Activated CD4-positive, alpha-beta memory T cell treated with anti-CD3 and anti-CD28 coated beads for 36 hours (primary cell): ENCODE measurements at places on chromosomes 5 and 9. TPM values are rescaled to one million over a fixed set of nuclear protein-coding genes. Genes with fewer than 3 reads are reported as not detected.

- DNase-seq: no peak
- H3K4me3 ChIP-seq: no peak overlapping the region
- H3K27me3 ChIP-seq: no peaks in the 10 kb centered on the region
- H3K27ac ChIP-seq: no peak overlapping the region
These were observed 41.4 kb downstream of the PAM start for GRCh38 chr5:102796498-102796897.

- peaks cover 4% of the 10 kb centered on the region for H3K27me3 ChIP-seq
- no peak overlapping the region for H3K4me3 ChIP-seq
- H3K27ac ChIP-seq: no peak overlapping the region
These were observed 198.9 kb downstream of the TSSK1B start for GRCh38 chr5:113235884-113236283.

DNA sequence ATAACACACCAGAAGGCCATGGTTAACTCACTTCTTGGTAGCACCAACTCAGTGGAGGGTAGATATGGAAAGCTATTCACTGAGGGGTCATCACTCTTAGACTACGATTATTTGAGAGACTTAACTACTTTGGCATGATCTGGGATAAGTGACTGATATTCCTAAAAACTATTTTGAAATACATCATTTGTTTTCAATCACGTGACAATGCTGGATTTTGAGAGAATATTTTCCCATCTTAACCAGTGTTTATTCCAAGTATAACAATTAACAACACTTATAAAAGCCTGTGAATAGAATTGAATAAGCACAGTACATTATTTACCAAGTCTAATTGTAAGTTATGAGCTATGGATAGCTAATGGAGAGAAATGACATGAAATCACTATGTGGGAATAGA lies 22.4 kb upstream of the CYLC2 start:
- no peaks in the 10 kb centered on the region for H3K36me3 ChIP-seq
- H3K27ac ChIP-seq: no peak overlapping the region
- DNase-seq: no peak

DNA sequence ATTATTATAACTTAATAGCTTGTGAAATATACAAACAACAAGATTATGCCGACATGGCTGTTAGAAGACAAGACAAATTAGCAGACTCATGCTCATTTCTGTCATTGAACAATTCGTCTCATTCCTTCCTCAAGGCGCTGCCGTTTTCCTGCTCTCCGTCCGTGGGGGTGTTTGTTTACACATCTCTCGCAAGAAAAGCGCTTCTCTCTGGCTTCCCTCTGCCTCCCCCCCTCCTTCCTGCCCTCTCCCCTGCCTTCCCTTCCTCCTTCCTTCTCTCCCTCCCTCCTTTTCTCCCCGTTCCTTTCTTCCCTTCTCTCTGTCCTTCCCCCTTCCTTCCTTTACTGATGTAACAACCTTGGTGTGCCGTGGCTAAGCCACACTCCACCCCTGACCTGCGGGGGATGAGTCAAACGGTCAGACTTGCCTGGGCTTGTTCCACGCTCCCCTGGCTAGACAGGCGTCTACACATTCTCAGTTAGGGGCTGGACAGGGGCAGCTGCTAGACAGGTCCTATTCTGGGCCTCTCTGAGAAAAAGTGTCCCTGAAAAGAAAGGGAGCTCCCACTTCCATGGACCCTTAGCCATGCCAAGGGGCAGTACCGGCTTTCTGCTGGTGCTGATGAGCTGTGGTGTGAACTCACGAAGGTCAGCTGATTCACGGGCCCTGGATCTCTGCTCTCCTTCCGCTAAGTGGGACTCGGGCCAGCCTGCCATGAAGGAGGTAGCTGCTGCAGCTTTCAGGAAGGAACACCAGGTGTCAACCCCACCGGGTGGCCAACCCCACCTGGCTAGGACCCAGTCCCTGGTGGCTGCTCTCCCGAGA lies 32.0 kb upstream of the SPTLC1 start:
- H3K4me1 ChIP-seq: peaks cover 6% of the 10 kb centered on the region
- H3K27ac ChIP-seq: no peak overlapping the region
- no peaks in the 10 kb centered on the region for H3K36me3 ChIP-seq

DNA sequence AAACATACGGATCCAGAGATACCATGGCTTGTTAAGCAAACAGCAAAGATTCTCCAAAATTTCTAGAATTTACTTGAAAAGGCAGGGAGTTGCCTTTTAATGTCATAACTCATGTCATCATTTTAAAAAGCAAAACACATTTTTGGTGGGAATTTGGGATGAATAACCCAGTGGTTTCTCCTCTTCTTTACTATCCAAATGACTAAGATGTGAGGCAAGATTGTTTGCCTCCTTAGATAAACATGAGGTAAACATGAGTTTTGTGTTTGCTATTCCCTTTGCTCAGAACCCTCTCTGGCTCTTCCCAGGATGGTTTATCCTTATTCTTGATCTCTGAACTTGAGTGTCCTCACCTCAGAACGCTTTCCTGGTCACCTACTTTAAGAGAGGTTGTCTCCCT lies 267.0 kb downstream of the EBF1 start:
- no peak overlapping the region for H3K4me3 ChIP-seq
- H3K36me3 ChIP-seq: no peaks in the 10 kb centered on the region

DNA sequence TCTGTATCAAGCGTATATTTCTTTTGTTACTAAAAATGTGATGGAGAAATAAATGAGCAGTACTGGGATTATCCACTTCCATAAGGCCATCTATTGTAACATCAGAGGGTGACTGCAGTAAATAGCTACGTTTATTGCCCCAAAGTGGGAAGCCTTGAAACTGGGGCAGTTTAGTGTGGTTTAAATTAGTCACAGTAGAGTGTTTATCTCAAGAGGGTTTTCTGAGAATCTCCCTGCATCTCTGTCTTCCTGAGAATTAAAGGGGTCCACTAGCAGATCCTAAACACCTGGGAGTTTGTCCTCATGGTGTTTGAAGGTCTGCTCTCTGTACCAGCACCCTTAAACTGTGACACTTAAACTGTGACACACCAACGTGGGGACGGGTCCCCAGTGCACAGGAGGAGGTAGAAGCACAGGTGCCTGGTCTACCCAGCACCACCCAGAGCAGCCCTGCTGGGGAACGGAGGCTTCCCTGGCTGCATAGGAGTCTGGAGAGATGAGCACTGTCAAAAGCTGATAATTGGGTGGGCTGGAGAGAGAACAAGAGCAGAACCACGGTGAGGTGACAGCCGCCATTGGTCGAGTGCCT lies 25.2 kb downstream of the PRRC2B start:
- peak overlapping the region; percentile 87 for H3K27ac ChIP-seq
- no peaks in the 10 kb centered on the region for H3K27me3 ChIP-seq
- H3K4me3 ChIP-seq: peak overlapping the region; percentile 20
- peaks cover 12% of the 10 kb centered on the region for H3K36me3 ChIP-seq
- no peak for DNase-seq

DNA sequence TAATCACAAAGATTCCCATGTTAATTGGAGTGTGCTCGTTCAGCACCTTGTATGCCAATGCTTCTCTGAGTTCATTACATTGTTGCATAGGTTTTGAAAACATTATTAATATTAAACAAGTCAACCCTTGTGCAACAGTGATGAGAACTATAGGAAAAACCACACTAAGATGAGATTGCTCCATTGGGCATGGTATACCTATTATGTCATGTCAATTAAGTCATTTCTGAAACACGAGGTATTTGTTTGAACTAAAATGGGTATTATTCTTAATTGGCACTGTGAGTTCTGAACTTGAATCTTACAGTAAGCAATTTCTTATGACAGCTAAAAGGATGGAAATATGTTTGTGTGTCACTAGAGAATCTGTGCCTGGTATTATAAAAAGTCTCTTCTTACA lies 447.7 kb downstream of the EFNA5 start:
- no peak overlapping the region for H3K4me3 ChIP-seq
- no peak for DNase-seq
- H3K36me3 ChIP-seq: no peaks in the 10 kb centered on the region
- H3K27ac ChIP-seq: no peak overlapping the region
- H3K27me3 ChIP-seq: no peaks in the 10 kb centered on the region

- H3K27ac ChIP-seq: no peak overlapping the region
- peaks cover 6% of the 10 kb centered on the region for H3K27me3 ChIP-seq
- H3K4me1 ChIP-seq: peaks cover 8% of the 10 kb centered on the region
These were observed 140.0 kb downstream of the GCNT1 start for GRCh38 chr9:76598981-76599380.

ITK gene
- 236 TPM for total RNA-seq
